ENCODE measurements at places on chromosomes 2 and 18.

DNA sequence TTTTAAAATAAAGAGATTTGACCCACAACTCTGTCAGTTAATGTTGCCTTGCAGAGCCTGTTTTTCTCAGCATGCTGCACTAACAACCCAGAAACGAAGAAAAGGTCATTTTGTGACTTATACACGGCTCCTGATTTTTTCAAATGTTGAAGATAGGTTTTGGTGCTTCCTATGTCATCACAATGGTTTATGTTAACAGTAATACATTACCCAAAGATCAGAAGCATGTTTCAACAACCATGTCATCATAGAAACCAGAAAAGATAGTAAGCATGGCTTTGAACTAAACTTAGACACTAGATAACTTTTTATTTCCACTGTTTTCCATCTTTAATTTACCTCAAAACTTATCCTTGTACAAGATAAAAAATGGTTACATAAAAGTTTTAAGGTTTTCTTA lies 10.1 kb downstream of the BAZ2B start:
- DNase-seq = no peak

GRCh38 chr18:34598120-34598635 lies 111.9 kb upstream of the DTNA start:
- no peak for DNase-seq

GRCh38 chr2:225011585-225011984 lies 30.7 kb downstream of the DOCK10 start:
- DNase-seq = no peak

- no peak for DNase-seq
Observed at GRCh38 chr2:20107776-20108175, 56.3 kb upstream of the LAPTM4A start.

GRCh38 chr2:186688813-186689212 lies 5.0 kb upstream of the FAM171B start:
- DNase-seq = no peak

GRCh38 chr2:128628206-128628605 lies 309.5 kb upstream of the HS6ST1 start:
- DNase-seq = no peak

- no peak for DNase-seq
Observed at GRCh38 chr2:171406044-171406443, 27.7 kb downstream of the METTL8 start.

DNA sequence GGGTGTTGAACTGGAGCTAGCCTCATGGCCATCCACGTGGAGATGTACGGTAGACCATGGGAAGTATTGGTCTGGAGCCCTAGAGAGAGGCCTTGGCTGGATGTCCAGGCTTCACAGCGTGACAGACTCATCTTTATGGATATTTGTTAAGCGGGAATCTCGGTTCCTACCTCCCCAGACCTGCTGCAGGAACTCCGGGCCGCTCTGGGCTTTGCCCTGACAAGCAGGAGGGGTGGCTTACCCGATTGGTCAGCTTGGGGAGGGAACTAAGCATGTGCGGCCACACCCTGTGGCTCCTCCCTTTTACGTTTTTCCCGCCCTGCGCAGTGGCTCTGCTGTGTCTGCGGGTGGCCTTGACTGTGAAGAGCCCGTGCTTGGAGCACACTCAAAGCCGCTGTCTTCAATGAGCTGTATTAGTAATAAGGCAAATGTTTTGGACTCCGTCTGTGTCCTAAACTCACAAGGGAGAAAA lies 52.3 kb downstream of the PAPOLG start:
- no peak for DNase-seq

DNA sequence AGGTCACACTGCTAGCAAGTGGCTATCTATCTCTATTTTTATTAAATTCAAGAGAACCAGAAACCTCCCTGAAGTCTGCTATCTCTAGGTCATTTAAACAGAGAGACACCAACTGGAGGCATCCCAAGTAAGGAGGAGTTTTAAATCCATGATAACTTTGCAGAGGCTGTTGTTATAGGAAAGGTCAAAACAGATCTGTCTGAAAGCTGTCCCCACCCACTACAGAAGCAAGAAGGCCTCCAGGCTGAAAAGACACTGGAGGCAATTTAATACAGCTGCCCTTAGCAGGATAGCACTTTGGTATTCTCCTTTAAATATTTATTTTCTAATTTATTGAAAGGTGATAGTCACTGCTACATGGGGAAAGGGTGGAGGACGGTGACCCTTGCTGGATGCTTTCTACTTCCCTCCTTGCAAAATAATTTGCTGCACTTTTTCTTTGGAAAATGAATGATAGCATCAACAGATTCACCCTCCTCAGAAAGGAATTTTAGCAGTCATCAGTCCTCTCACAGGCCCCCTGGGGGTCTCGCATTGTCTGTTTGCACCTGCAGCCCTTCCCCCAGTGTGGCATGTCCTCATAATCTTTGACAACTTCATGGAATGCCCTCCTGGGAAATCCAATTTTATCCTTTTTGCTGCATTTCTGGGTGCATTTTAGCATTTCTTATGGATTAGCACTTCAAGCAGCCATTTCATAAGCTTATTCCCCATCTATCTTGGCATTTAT lies 429.5 kb upstream of the TNP1 start:
- DNase-seq = no peak

All from stimulated activated CD8-positive, alpha-beta memory T cell treated with anti-CD3 and anti-CD28 coated beads, Interleukin-7, amount 100 ng/mL, for 1 hour (primary cell).